ENCODE measurements at places on chromosomes 4 and X. TPM values are rescaled to one million over a fixed set of nuclear protein-coding genes. Genes with fewer than 3 reads are reported as not detected.

SLC49A3 gene
- total RNA-seq, result 0.91 TPM

MAGEB10 gene
- not detected for total RNA-seq

DNA sequence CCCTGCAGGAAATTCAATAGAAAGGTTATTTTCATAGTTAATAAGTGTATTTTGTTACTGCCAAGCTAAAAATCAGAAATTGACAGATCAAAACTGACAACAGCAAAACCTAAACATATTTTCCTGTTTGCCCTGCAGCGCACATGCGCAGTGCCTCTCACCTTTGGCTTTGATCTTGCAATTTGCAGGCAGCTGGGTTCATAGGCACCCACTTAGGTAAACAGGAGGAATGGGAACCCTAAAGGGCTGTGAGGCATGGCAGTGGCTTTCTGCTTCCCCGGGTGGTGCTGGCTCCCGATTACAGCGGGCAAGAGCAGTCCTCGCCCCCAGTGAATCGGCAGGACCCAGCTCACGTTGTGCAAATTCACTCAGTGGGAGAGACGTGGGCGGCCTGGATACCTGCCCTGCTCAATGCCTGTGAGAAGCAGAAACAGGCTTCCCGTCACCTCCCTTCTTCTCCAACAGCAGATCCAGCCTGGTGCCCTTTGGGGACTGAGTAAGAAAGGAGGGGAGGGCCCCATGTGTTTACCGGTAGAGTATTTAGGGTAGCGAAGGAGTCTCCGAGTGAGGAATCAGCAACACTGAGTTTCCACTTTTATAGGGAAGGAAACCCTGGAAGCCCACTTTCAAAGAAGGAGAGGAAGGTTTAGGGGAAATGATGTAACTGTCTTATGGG, 25.7 kb downstream of the CCKAR start:
- DNase-seq, result no peak

DNA sequence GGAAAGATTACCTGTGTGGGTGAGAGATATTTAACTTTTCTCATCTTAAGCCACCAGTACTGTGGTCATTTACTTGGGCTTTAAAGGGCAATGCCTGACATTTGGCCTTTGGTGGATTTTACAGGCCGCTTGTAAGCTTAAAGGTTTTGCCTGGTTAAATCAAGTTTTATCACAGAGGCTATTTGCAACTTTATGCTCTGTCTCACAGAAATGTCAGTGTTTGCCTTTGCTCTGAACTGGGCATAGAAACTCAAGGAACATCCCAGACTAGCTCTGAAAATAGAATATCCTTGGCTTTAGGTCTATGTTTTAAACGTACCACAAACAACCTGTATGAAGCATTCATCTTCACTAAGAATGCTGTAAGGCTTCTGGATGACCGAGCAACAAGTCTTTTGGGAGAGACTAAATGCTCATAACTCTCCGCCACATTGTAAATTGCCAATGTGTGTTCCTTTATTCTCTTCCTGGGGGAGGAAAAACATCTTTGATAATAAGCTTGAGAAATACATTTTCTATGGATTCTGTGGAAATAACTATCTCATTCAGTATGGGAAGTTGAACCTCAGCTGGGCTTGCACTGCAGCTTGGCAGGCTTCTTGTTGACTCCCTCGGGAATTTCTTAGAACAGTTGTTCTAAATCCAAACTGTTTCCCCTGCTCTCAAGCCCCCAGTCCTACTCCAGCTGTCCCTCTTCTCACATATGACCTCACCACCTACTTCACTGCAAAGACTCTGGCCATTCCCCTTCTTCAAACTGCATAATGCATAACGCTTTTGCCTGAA, 105.8 kb upstream of the WDR44 start:
- DNase-seq, result no peak

PNMA6F gene
- total RNA-seq, result not detected

Data from neural crest cell (in vitro differentiated cells).